ENCODE measurements at places on chromosomes 1 and 21.

GRCh38 chr1:201570886-201571624 lies 32.1 kb downstream of the NAV1 start:
- no peak for DNase-seq

GRCh38 chr1:238404921-238405320 lies 514.2 kb upstream of the ZP4 start:
- DNase-seq: no peak

DNA sequence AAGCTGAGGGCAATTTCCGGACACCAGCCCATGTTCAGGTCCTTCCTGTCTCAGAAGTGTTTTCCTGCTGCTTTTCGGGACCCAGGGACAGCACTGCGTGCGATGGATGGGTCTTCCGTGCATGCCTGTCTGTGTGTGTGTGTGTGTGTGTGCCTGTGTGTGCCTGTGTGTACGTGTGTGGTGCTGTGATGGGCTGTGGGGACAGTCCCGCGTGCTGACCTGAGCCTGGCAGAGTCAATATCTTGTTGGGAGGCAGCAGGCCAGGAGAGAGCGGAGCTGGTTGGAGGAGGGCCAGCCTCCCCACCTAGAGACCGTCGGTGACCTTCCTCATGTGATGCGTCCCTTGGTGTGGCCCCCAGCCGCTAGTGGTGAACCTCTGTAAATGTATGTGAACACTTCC lies 13.7 kb downstream of the SKI start:
- DNase-seq: peak; percentile 7

- DNase-seq: no peak
Observed at GRCh38 chr21:26123012-26123411, 47.6 kb downstream of the APP start.

DNA sequence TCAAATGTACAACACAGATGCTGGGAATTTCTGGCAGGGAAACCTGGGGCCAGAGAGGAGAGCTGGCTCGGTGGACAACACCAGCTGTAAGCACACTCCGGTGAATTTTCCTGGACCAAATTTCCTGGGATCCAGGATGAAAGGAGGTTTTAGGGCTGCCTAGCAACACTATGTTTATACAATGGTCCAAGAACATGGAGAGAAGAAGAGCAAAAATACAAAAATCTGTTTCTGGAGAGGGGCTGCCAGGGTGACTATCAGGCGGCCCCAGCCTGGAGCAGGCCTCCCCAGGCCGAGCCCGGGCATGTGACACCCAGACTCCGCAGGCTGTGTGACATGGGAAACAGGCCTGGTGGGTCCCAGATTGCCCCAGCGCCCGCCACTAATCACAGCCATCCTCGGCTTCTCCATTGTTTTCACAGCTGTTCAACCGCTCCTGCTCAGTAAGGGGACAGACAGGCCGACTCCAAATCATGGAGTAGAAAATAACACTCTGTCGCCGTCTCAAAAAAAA lies 336.0 kb upstream of the NFIA start:
- peak; percentile 62 for DNase-seq

GRCh38 chr1:101479945-101480344 lies 243.1 kb downstream of the S1PR1 start:
- no peak for DNase-seq

- no peak for DNase-seq
Observed at GRCh38 chr1:23774174-23774880, 3.9 kb upstream of the PITHD1 start.

GRCh38 chr1:206716870-206717673 lies 32.4 kb downstream of the MAPKAPK2 start:
- no peak for DNase-seq

- DNase-seq: no peak
Observed at GRCh38 chr1:32966900-32967299, 2.3 kb upstream of the RNF19B start.

GRCh38 chr1:199778324-199778955 lies 249.1 kb upstream of the NR5A2 start:
- no peak for DNase-seq

GRCh38 chr1:154198756-154199562 lies 7.1 kb upstream of the TPM3 start:
- DNase-seq: peak; percentile 79

DNA sequence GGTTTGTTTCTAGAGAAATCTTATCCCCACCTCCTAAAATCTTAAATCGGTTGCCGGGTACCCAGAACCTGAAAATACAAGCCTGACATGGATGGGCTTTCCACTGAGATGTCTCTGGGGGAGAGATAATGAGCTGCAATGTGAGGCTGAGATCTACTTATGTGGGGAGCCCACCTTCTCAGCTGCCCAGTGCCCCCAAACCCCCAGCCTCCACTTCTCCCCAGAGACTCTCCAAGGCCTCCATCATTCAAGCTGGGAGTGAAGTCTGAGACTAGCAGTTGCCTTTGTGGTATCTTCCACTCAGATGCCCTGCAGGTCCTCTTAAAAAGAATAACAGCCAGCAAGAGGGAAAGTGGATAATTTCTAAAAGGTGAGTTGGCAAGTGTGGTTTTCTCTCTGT lies 11.7 kb upstream of the ACTRT2 start:
- DNase-seq: no peak

DNA sequence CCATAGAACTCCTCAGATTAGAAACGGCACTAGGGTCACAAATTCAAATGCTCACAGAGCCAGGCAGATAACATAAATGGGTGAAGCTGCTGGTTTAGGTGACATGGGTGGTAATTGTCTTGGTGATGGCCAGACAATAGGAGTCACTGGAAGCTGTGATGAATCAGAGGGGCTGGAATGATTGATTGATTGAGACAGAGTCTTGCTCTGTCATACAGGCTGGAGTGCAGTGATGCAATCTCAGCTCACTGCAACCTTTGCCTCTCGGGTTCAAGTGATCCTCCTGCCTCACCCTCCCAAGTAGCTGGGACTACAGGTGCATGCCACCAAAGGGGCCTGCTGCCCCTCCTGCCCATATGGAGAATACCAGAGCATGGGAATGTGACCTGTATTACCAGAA lies 63.0 kb downstream of the HIVEP3 start:
- DNase-seq: no peak

- no peak for DNase-seq
Observed at GRCh38 chr1:96945509-96946084, 224.0 kb downstream of the PTBP2 start.

DNA sequence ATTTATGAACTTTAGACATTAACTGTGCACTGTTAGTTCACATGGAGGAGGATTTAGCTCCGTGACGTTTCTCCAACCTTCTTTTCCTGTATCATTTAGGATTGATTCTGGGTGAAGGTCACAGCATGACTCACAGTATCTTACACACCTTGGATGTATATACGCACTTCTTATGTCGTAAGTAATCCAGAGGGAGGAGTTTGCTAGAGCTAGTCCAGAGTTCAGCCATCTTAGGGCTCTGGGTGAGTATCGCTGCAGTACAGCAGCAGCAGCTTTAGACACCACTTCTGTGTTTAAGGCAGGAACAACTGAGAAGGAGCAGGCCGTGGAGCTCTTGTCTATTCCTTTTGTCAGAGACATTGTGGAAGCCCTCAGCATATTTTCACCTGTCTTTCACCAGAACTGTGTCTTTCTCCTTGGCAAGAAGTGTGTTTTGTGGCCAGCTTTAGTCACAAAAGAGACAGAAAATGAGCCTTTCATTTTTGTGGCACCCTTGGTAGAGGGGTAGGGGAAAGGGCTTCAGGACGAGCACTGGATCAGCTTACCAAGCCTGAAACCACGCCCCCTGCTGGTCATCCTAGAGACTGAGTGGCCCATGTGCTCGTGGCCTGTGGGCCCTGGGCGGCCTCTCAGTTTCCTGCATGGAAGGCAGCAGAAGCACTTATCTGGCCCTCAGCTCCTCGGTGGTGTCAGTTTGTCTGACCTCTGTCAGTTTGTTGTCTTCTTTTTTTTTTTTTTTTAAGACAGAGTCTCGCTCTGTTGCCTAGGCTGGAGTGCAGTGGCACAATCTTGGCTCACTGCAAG lies 64.0 kb downstream of the ADARB1 start:
- DNase-seq: no peak

DNA sequence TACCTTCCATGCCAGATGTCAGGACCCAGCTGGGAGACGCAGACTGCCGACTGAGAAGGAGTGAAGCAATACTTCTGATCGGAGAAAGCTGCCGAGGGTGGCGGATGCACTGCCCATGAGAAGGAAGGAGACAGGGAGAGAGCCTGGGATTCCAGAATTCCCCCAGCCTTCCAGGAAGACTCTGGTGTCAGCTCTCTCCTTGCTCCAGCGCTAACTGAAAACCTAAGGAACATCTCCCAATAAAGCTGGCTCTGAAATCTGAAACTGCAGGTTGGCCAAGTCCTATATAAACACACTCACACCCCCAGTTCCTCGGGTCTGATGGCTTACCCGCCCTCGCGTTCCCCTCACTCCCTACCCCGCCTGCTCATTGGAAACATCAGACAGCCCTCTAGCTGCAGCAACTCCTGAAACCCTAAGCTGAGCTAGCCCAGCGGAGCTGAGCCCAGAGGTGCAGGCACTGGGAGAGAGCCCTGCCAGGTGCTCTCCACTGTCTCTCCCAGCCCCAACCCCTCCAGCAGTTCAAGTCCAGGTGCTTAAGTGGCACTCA lies 52.3 kb downstream of the PLEKHA6 start:
- DNase-seq: no peak

- no peak for DNase-seq
Observed at GRCh38 chr1:16199700-16200099, 12.8 kb downstream of the ARHGEF19 start.

DNA sequence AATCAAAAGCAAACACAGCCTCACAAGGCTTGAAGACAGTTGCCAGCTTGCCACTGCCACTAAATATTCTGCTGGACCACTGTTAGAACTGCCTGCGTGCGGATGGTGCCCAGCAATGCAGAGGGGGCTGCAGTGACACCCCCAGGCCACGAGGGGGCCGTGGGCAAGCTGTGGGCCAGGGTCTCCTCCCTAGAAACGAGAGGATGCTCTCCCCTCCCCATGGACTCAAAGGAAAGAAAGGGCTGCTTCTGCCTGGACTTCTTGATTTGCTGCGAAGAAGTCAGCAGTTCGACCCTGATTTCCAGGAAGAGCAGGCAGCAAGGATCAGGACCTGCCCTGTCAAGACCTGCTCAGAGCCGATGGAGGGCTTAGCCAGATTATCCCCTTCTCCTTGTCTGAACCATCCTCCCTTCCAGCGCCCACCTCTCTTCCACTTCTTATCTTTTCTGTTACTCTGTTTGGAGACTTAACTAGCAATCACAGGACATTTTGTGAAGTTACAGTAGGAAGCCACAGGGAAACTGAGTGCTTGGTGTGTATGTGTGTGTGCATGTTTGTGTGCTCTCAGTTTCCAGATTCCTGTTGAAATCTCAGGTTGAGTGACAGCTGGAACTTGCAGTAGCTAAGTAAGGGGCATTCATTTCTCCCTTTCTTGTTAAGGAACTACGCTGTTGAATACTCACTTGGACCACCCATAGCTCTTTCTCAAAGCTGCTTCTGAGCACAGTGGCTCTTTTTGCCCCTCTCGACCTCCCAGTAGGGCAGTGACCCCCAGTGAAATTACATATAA lies 2.7 kb downstream of the MAN1C1 start:
- DNase-seq: peak; percentile 92

DNA sequence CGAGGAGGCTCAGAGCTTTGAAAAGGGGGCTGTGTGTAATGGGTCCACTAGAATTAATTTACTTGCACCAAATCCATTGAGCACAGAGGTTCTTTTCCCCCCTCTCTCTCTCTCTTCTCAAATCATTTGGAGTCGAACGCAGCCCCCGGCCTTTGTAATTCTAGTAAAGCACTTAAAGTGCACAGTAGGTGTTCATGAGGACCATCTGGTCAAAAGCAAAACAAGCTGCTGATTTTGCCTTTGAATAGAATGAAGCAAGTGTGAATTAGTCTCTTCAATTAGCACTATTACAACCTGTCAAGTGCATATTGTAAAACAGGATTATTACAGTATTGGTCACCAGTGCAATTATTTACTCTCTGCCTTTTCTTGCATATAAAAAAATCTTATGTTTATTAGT lies 259.9 kb downstream of the FAF1 start:
- DNase-seq: peak; percentile 79

DNA sequence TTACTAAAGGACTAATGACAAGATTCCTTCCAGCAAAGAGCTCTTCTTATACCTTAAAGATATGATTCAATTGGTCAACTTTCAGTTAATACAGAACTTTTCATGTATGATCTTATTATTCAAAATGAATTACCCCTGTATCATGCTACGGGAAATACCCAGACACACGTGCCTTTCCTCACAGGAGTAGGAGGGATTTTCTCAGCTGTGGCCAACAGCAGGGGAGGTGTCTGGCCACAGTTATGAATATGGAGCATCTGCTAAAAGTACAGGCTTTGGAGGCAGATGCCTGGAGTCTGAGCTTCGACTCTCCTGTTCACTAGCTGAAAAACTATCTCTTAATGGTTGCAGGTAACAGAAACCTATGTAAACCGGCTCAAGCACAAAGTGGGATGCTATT lies 53.6 kb downstream of the KIAA1614 start:
- DNase-seq: no peak

GRCh38 chr21:42105476-42106315 lies 34.6 kb downstream of the UMODL1 start:
- DNase-seq: no peak

All from spinal cord (tissue), 10 donors.